ENCODE measurements at places on chromosomes 7 and 10. TPM values are rescaled to one million over a fixed set of nuclear protein-coding genes. Genes with fewer than 3 reads are reported as not detected.

GRCh38 chr7:74575083-74575784 is 82.3 kb upstream of the GTF2I start:
- no peak for DNase-seq

DNA sequence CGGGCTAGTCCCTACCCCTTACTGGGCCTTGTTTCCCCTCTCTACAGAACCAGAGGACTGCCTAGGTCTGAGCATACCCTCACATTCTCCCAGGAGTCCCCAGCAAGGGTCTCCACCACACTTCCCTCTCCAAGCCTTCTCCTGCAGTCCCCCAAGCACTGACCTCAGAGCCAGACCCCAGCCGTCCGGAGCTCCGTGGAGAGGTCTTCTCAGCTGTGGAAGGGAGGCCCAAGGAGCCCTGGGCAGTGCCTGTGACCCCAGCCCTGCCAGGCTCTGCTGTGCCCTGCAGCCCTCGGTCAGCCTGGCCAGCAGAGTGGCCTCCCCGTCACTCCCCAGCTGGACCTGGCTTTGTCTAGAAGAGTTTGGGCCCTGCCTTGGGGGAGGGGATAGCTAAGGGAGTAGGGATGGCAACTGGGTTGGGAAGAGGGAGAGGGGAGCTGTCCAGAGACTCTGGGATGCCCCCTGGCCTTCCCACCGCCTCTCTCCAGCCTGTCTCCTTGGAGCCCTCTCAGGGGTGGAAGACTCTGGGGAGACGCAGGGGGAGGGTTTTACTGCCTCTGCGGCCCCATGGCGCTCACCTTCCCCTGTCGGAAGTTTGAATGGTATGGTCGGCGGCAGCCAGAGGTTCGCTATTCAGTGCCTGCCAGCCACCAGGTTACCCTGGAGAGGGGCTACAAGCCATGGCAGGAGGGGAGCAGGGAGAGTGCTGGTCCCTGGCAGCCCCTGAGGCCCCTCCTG is at the start of gene C10orf105:
C10orf105 (minus strand) TSS at position 315 of the 738 bp plus-strand sequence. CDS start 3,441 bp downstream, outside the sequence.
- no peak for DNase-seq

The FZD8 gene
- 6.6 TPM for total RNA-seq

The PAX4 gene
- not detected for total RNA-seq

- DNase-seq: peak; percentile 52
These were observed 45.3 kb upstream of the ZMIZ1 start for GRCh38 chr10:79023240-79024162.

DNA sequence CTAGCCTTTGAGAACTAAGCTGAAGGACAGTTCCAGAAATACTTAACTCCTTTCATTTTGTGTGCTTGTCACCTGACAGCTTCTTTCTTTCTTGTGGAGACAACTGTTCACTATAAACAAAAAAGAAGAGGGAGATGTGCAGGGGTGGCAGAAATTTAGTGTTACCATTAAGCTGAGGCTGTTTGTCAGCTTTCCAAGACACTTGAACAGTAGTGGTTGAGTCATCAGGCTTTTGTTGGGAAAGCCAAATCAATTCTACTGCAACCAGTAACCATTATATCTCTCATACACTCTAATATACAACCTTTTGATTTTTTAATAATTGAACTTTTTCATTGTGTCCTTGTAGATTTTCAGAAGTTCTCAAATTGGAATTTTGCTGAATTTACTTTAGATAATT is 75.3 kb downstream of the POLL start:
- DNase-seq: no peak

GRCh38 chr7:108071551-108071950 is 58.6 kb downstream of the LAMB4 start:
- DNase-seq: no peak

The TMEM229A gene
- not detected for total RNA-seq

The EMX2 gene
- total RNA-seq: 0.25 TPM

The ZNF365 gene
- total RNA-seq: 0.60 TPM

DNA sequence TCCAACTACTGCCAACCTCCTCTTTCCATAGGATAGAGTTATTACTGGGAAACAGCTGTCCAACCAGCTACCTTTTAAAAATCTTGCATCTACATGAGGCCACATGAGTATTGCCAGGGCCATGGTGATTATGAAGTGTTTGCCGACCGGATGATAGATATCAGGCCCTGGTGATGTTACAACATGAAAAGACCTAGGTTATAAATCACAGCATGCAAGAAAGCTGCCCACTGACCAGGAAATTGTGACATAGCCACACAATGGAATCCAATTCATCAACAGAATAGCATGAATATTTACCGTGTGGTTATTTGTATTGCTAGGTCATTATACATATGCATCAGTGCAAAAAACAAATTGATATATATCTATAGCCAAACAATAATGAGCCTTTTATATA is 517.0 kb downstream of the INHBA start:
- DNase-seq: no peak

DNA sequence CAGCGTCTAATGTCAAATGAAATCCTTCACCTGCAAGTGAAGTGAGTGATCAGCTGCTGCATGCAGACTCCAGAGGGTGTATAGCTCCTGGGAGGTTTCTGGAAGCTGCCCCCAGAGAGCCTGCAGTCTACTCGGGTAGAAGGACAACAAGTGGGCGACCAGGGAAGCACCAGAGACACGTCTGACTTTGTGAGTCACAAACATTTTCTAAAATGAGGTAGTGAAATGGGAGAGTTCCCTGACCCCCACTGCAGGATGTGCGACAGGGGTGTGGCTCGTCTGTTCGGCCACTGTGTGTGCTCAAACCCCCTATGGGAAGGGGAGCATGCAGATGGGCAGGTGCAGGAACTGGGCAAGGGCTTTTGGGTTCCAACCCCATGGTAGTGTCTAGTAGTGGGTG is 177.1 kb upstream of the PRKCQ start:
- DNase-seq: no peak

The LFNG gene
- 5.2 TPM for total RNA-seq

GRCh38 chr7:24343614-24344013 is 59.6 kb downstream of the NPY start:
- DNase-seq: no peak

- no peak for DNase-seq
These were observed 6.6 kb upstream of the KMT2C start for GRCh38 chr7:152442330-152442835.

DNA sequence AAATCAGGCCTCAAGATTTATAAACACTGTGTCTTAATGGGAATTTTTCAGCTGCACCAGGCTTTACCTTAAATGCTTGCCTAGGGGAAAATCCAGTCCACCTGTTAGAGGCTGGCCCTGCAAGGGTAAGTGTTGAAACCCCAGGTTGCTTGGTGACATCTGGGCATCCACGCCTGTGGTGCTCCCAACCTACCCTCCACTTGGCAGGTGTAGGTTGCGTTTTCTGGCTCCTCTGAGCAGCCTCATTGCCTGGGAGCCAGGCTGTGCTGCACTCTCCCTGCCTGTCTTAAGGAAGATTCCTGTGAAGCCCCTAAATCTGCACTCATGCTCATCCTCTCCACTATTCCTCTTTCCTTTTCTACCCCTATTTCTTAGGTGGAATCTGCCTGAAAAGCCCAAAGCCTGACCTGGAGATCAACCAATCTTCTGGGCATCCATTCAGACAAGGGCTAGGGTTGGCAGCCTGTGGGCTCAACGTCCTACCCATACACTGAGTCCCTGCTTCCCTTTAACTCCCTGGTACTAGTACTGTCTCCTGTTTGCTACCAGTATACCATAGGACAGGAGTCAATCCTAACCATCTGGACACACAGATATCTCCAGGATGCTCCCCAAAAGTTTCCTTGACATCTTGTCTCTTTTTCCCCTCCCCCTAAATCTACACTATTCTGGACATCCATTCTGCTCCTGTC is 150.4 kb downstream of the PDE1C start:
- no peak for DNase-seq

DNA sequence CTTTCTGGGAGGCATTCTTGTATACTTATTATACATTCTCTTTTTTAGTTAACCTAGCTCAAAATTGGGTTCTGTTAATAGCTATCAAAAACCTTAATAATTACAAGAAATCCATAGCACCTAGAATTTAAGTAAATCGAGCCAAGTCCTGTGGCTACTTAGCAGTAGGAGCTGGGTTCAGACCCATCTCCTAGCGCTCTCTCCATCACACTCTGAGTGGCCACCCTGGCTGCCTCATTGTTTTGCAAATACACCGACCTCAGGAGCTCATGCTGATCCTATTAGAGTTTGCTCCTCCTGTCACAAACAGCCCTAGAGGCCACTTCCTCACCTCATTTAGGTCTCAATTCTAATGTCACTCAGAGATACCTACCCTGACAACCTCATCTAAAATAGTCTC is 46.2 kb upstream of the OSBPL3 start:
- no peak for DNase-seq

DNA sequence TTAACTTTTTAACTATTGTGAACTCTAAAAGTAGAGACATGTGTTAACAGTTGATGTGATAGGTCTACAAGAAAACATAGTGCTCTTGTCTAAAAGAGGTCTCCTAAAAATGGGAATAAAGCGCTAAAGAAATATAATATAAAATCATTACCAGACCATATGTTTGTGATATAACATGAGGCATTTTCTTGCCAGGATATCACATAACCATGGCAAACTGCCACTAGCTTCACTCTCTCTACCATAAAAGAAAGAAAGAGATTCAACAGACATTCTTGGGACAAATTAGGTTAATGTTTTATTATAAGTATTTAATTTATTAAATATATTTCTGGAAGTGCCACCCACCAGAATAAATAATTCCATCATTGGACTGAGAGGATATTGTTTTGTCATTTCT is 115.0 kb downstream of the TMEM26 start:
- DNase-seq: no peak

DNA sequence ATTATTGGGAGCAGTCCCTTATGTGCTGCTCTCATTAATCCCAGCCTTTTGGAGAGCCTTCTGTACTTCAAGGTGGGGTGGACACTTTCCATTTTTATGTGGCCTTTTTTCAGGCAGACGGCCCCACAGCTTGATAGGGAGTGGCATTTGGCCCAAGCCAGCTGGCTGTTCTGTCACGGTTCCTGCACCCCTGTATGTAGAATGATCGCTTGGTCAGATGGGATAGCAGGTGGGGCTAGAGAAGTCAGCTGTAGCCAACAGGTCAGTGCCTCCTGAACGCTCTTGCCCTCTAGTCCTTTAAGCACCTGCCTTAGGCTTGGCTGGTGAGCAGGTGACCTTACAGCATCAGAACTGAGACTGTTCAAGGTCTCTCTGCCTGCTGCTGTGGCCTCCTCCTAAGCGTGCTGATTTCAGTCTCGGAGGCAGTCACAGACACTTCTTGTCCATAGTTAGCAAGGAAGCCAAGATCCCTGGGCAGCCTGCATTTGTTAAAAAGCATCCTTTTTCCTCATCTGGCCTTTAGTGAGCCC is 95.3 kb downstream of the LRRC4 start:
- DNase-seq: no peak

The NXPH1 gene
- total RNA-seq: not detected

GRCh38 chr10:103666087-103666761 is 172.7 kb downstream of the NEURL1 start:
- no peak for DNase-seq

The AGAP5 gene
- total RNA-seq: 3.3 TPM

- peak; percentile 80 for DNase-seq
These were observed at the start of gene LDB3 for GRCh38 chr10:86668297-86669165. TSS of gene LDB3 (plus strand) at chr10:86668511. CDS start at chr10:86668692, 181 bp downstream.

The CALHM3 gene
- total RNA-seq: not detected

DNA sequence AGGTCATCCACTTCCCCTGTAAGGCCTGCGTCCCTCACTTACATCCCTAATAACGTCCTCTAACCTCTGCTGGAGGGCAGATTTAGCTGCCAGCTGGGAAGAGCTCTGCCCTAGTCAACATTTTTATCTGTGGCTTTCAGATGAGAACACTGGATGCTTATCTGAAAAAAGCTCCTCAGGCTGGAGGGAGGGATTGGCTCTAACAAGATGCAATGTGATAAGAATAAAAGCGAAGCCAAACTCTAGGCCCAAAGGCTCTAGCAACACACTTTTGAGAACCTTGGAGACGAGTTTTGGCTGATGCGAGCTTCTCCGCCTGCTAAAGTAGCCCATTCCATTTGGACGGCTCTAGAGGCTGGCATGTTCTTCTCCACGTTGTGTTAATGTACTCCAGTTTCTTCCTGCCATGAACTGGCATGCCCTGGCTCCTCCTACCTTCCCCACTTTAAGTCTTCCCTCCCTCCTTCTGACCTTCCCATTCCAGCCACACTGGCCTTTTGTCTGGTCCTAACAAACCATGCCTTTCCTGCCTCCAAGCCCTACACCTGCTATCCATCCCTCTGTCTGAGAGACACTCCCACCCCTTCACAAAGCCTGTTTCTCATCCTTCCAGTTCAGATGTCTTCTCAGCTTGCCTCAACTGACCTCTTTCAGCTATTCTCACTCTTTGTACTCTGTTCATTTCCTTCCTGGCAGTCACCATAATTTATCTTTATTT is 62.5 kb upstream of the ATRNL1 start:
- DNase-seq: no peak

DNA sequence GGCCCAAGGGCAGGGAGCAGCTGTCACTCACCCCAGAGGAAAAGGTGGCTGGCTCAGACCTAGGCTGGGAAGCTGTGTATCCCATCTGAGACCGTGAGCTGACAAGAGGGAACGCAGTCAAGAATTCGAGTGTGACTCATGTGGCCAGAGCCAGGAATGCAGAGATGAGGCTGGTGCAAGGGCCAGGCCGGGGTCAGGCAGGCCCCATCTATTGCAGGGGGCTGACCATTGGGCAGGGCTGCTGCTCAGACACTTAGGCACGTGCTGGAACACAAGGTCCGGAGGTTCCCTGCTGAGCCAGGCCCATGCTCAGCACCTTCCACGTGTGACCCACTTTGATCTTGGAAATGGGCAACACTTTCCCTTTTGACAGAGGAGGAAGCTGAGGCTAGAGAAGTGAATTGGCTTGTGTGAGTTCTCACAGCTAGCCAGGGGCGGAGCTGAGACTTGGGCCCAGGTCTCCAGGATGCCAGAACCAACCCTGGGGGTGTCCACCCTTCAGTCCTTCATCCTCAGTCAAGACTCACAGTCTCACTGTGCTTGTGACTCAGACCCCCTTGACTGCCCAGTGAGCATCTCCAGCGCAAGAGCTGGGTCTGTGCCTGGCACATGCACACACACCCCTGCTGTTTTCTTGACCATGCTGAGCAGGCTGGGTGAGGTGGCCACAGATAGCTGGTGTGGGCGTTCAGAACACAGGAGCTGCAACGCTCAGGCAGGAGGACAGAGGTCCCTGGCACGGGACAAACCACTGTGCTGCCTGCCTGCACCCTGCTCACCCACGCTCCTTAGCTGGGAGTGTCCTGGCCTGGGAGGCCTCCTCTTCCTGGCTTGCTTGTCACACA is 47.6 kb upstream of the PPIF start:
- no peak for DNase-seq

- no peak for DNase-seq
These were observed 46.8 kb downstream of the IPMK start for GRCh38 chr10:58220769-58221451.

DNA sequence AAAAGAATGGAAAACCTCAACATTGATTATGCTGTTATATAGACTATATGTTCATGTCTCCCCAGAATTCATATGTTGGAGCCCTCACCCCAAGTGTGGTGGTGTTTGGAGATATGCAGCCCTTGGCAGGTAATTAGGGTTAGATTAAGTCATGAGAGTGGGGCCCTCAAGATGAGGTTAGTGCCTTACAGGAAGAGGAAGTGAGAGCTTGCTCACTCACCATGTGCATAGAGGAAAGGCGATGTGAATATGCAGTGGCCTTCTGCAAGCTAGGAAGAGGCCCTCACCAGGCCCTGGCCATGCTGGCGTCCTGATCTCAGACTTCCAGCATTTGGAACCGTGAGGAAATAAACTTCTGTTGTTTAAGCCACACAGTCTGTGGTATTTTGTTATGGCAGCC is 14.8 kb downstream of the ZNF33A start:
- no peak for DNase-seq
